Breast epithelium (tissue), 4 donors: ENCODE measurements at places on chromosomes 6 and 20. TPM values are rescaled to one million over a fixed set of nuclear protein-coding genes. Genes with fewer than 3 reads are reported as not detected.
A peak's percentile ranks its signal among the peaks of the same experiment; 100 is the strongest.

BRPF3 gene
- 18.9 TPM for total RNA-seq

DNA sequence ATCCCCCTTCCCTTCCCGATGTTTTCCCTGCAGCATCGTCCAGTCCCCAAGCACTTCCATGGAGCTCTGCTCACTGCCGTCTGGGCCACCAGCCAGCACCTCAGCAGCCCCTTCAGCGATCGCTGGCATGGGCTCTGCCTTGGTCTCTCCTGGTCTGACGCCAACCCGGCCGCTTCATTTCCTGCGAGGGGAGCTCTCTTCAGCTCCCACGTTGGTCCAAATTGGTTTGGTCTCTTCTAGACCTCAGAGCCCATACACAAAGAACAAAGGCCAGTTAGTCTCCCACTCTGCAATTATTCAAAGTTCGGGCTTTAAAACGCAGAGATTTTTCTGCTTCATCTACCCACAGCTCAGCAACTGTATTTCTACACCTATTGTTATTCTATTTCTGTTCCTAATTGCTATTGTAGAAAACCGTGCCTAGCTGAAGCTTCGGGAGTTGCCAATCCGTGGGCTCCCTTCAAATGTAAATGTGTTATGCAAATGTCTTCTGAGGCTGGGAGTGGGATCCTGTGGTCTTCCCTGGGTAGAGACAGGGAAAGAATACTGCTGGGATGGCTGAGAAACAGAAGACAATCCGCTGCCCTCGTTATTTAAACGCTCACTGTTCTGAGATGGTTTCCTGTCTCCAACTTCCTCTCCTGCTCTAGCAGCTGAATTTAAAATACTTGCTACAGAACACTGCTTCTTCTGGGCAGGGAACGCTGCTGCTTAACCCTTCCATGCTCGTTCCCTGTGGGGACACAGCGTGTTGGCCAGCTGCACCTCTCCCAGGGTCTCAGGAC lies 154.2 kb upstream of the QKI start:
- no peaks in the 10 kb centered on the region for H3K4me1 ChIP-seq
- no peaks in the 10 kb centered on the region for H3K27me3 ChIP-seq
- H3K4me3 ChIP-seq, result peak overlapping the region; percentile 24
- no peak for DNase-seq
- H3K36me3 ChIP-seq, result no peaks in the 10 kb centered on the region
- no peak overlapping the region for H3K27ac ChIP-seq

MAN1A1 gene
- 481 TPM for total RNA-seq

BCAS1 gene
- 3.1 TPM for total RNA-seq

GRCh38 chr20:4045741-4046140 lies 30.4 kb upstream of the RNF24 start:
- H3K4me3 ChIP-seq, result no peak overlapping the region
- H3K4me1 ChIP-seq, result peaks cover 10% of the 10 kb centered on the region
- H3K36me3 ChIP-seq, result no peaks in the 10 kb centered on the region
- no peaks in the 10 kb centered on the region for H3K27me3 ChIP-seq
- H3K27ac ChIP-seq, result no peak overlapping the region

CALHM5 gene
- total RNA-seq, result 2.4 TPM

- DNase-seq, result no peak
- H3K4me1 ChIP-seq, result no peaks in the 10 kb centered on the region
- no peak overlapping the region for H3K27ac ChIP-seq
- H3K27me3 ChIP-seq, result no peaks in the 10 kb centered on the region
These were observed 150.8 kb downstream of the ZMYND8 start for GRCh38 chr20:47205577-47206123.

ISM1 gene
- 13.0 TPM for total RNA-seq

- DNase-seq, result no peak
- no peak overlapping the region for H3K27ac ChIP-seq
- no peaks in the 10 kb centered on the region for H3K4me1 ChIP-seq
These were observed 297.8 kb downstream of the GJA1 start for GRCh38 chr6:121733234-121733633.
